ENCODE measurements at places on chromosomes 4 and X.

GRCh38 chr4:103136671-103137445 is 37.2 kb upstream of the BDH2 start:
- DNase-seq = no peak

GRCh38 chr4:11014199-11014598 is 329.6 kb upstream of the CLNK start:
- no peak for DNase-seq

DNA sequence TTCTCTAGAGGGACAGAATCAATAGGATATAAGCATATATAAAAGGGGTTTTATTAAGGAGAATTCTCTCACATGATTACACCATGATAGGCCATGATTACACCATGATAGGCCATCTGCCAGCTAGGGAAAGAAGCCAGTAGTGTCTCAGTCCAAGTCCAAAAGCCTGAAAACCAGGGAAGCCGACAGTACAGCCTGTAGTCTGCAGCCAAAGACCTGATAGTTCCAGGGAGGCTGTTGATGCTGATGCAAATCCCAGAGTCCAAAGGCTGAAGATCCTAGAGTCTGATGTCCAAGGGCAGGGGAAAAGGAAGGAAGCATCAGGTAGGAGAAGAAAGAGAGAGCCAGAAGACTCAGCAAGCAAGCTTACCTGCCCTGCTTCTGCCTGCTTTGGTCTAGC is 411.3 kb upstream of the EMCN start:
- no peak for DNase-seq

DNA sequence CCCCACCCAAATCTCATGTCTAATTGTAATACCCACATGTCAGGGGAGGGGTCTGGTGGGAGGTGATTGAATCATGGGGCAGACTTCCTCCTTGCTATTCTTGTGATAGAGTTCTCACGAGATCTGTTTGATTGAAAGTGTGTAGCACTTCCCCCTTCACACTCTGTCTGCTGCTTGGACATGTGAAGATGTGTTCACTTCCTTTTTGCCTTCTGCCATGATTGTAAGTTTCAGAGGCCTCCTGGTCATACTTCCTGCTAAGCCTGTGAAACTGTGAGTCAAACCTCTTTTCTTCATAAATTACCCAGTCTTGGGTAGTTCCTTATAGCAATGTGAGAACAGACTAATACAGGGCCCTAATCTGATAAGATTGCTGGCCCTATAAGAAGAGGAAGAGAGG is 1514.8 kb downstream of the RPA4 start:
- DNase-seq = no peak

- no peak for DNase-seq
These were observed 21.9 kb downstream of the PLS3 start for GRCh38 chrX:115582616-115583495.

GRCh38 chrX:13742397-13743176 is 8.0 kb downstream of the OFD1 start:
- DNase-seq = peak; percentile 74

GRCh38 chr4:82097504-82097903 is 276.3 kb downstream of the HNRNPD start:
- no peak for DNase-seq

- DNase-seq = no peak
These were observed 22.0 kb upstream of the PHKA2 start for GRCh38 chrX:19005909-19006308.

- no peak for DNase-seq
These were observed 1470.6 kb downstream of the PCDH19 start for GRCh38 chrX:98939456-98939855.

- DNase-seq = no peak
These were observed 1239.4 kb downstream of the TECRL start for GRCh38 chr4:63169836-63170235.

- no peak for DNase-seq
These were observed 36.6 kb upstream of the BTC start for GRCh38 chr4:74830928-74831327.

DNA sequence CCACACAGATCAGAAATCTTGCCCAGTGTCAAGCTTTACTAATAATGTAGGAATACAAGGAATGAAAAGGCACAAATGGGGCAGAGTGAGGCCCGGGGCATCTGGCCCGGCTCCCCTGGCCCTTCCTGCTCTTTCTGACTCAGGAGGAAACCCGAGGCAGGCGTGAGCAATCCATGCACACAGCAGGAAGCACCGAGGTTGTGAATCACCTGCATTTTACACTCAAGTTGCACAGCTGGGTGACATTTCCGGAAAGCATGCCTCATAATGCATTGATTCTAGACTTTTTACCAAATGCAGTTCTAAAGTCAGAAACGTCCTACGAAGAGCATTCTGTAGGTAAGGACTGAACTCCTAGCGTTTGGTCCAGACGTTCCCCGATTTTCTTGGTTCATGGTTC is 38.9 kb downstream of the PRIMPOL start:
- no peak for DNase-seq

DNA sequence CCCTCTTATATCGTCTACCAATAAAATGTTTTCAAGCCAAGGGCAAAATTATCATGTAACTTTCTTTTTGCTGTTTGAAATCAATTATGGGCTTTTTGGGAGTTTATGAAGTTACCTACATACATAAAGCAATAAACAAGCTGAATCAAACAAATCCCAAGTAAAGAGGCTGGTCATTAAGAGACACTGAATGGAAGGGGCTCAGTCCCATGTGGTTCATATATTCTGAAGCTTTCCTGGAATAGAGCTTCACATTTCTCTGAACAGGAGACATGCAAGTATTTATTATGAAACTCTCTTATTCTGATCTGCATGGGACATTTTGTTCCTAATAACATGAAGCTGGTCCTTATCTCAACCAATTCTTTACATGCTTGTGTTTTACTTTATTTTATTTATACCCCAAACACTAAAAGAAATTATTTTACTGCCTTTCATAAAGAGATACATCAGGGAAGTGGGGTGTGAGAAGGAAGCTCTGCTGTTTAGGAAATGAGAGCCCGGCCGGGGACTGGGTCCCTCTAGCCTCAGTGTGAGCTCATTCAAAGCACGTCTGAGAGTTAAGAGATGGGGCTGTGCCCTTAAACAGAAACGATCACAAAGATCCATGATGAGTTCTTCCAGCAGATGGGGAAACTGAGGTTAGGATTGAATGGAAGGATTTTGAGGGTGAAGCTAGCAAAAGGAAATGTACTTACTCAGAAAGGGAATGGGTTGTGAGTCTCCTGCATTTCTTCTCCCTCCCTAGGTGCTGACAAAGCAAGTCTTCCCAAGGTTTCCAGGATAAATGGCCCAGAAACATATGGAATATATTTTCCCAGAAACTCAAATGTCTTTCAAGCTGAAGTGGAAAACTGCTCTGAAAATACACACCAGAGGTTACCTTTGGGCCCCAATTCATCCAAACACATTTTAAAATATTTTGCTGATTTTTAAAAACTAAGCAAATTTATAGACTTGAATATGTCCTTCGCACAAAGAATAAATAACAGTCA is 93.1 kb upstream of the LNX1 start:
- no peak for DNase-seq

DNA sequence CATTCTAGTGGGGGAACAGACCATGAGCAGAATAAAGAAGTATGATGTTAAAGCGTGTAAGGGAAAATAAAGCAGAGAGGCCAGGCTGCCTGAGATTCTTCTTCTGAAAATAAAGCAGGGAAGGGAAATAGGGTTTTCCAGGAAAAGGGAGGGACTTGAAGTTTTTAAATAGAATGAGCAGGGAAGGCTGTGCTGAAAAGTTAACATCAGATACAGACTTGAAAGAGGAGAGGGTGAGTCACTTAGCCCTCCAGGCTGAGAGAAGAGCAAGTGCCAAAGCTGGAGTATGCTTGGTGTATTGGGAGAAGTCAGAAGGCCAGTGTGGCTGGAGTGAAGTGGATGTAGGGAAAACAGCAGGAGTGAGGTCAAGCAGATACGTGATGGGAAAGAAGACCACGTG is 10.0 kb upstream of the PLK4 start:
- DNase-seq = no peak

GRCh38 chr4:2451036-2451520 is 17.8 kb upstream of the RNF4 start:
- no peak for DNase-seq

- DNase-seq = no peak
These were observed 95.7 kb upstream of the DRD5 start for GRCh38 chr4:9685692-9686091.

GRCh38 chrX:29824176-29824906 is 391.0 kb upstream of the MAGEB2 start:
- no peak for DNase-seq

DNA sequence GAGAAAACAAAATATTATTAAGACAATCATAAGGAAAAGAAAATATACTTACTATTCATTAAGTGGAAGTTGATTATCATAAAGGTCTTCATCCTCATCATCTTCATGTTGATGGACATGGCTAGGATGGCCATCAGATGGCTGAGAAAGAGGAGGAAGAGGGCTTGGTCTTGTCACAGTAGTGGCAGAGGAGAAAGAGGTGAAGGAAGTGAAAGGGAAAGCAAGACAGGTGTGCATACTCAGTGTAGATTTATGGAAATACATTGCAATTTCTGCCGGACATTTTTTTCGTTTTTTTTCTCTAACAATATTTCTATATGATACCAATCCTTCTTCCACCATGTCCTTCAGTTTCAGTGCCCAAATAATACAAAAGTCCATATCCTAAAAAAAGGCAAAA is 1409.8 kb downstream of the PCDH7 start:
- DNase-seq = no peak

DNA sequence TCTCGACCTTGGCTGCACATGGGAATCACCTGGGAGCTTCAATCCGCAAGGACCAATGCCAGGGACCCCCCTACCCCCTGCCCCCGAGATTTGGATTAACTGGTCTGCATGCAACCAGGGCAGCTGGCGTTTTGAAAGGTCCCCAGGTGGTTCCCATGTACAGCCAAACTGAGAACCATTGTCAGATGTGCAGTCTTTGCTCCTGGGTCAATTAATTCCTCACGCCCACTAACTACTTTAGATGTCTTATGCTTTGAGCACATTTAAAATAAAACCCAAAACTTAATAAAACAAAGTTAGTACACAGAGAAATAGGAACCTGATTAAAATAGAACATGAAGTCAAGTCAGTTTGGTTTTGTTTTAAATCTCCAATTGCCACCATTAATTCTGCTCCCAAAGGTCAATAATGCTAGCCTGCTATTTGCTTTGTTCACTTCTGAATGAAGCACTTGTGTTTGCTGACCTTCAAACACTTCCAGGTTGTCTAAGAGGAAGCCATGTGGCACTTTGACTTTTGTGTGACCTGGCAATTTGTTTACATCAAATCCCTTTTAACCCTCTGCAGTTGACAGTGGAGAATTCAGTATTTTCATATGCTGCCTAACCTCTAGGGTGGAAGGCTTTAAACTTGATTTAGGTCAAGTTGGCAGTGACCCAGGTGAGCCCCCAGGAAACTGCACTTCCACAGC is 27.2 kb upstream of the TMSB4X start:
- DNase-seq = no peak

GRCh38 chr4:108036213-108036612 is 46.5 kb downstream of the HADH start:
- peak; percentile 62 for DNase-seq

GRCh38 chr4:53902786-53903185 is 161.6 kb downstream of the CHIC2 start:
- no peak for DNase-seq

DNA sequence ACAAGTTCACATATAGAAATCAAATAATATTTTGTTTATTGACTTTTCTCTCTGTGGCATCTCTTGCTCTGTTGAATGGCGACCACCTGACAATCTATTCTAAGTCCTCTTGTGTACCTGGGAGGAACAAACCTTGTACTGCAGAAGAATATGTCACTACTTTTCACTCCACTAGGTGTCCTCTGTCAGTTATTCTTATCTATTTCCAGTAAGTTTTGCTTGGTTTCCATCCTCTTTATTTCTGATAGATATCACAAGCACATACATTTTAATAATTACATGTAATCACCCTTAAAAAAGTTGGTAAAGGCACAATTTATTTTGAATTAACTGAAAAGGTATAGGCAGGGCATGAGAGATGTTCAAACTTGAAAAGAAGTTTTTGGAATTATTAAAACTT is 238.4 kb downstream of the SNCA start:
- peak; percentile 6 for DNase-seq

DNA sequence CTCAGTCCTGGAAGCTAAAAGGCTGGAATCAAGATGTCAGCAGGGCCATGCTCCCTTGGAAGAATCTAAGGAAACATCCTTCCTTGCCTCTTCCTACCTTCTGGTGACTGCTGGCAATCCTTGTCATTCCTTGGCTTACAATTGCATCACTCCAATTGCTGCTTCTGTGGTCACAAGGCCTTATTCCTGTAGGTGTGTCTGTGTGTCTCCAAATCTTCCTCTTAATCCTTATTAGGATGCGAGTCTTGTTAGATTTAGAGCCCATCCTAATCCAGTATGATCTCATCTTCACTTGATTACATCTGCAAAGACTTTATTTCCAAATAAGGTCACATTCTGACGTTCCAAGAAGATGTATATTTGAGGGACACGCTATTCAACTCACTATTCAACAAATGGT is 52.2 kb downstream of the SMIM20 start:
- no peak for DNase-seq

- no peak for DNase-seq
These were observed 1454.1 kb downstream of the PCDH19 start for GRCh38 chrX:98956014-98956413.

DNA sequence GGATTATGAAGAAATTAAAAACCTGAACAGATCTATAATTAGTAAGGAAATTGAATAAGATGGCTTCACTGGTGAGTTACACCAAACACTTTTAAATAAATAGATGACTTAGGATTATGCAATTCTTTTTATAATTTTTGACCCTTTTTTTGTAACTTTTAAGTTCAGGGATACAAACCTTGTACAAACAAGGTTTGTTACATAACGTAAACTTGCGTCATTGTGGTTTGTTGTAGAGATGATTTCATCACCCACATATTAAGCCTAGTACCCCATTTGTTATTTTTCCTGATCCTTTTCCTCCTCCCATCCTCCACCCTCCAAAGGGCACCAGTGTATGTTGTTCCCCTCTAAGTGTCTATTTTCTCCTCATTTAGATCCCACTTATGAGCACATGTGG is 75.7 kb downstream of the CPEB2 start:
- DNase-seq = no peak

DNA sequence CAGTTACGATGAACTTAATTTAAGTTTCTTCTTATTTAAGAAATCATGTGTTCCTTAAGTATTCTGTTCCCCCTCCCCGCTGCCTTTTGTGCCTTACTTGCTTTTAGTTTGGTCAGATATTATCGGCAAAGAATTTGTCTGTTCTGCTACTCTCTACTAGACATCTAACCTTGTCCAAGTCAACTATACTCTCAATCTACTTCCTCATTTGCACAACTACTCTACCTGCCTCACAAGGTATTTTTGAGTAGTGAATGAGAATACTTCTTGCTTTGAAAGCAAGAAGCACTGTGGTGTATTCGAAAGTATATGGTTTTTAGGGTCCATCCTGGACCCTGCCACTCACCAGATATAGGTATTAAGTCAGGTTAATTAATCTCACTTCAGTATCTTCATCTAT is 8.0 kb upstream of the KLHL5 start:
- no peak for DNase-seq

DNA sequence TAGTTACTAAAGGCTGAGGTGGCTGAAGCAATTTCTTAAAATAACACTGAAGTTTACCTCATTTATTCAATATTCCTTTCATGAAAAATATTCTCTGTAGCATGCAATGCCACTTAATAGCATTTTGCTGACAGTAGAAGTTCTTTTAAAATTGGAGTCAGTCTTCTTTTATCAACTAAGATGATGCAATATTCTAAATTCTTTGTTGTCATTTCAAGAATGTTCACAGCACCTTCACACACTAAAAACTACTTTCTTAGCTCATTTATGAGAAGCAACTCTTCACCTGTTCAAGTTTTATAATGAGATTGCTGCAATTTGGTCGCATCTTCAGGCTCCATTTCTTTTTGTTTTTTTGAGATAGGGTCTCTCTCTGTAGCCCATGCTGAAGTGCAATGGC is 48.8 kb downstream of the ANAPC10 start:
- no peak for DNase-seq

Measured in CD4-positive, alpha-beta T cell treated with Interleukin-12 subunit alpha and Interleukin-12 subunit beta, for 1 hour (primary cell).